ENCODE measurements at places on chromosomes 16 and 17.

GRCh38 chr16:12611006-12611477 is 192.6 kb downstream of the CPPED1 start:
- no peak for DNase-seq

DNA sequence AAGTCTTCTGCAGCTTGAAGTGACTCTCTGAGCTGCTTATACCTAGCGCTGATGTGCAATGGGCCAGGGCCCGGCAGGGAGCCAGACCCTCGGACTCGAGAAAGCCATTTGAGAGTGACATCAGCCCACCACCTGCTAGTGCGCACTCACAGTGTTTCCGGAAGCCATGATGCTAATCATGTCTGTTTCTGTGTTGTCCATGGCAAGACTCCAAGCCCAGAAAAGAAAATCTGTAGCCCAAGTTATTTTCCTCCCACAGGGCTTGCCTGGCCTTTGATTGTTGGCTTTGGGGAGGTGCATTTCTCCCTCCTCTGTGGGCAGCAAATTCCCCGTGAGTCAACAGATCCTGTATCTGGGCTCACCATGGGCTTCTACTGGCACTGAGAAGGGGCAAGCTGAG is 1.8 kb upstream of the CDRT4 start:
- peak; percentile 51 for DNase-seq

DNA sequence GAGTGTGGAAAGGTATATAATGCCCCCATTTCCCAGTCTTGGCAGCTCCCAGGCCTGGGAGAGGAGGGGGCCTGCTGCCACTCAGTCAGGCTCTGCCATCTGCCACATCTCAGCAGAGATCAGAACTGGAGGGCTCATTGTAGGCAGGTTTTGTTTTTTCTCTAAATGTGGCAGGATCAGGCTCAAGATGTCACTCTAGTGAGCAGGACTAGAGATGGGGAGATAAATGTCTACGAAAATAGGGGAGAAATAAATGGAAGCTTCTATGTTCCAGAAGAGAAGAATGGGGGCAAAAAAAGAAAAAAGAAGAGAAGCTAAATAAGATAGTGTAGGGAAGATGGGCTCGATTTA is 13.9 kb downstream of the NXPH3 start:
- no peak for DNase-seq

DNA sequence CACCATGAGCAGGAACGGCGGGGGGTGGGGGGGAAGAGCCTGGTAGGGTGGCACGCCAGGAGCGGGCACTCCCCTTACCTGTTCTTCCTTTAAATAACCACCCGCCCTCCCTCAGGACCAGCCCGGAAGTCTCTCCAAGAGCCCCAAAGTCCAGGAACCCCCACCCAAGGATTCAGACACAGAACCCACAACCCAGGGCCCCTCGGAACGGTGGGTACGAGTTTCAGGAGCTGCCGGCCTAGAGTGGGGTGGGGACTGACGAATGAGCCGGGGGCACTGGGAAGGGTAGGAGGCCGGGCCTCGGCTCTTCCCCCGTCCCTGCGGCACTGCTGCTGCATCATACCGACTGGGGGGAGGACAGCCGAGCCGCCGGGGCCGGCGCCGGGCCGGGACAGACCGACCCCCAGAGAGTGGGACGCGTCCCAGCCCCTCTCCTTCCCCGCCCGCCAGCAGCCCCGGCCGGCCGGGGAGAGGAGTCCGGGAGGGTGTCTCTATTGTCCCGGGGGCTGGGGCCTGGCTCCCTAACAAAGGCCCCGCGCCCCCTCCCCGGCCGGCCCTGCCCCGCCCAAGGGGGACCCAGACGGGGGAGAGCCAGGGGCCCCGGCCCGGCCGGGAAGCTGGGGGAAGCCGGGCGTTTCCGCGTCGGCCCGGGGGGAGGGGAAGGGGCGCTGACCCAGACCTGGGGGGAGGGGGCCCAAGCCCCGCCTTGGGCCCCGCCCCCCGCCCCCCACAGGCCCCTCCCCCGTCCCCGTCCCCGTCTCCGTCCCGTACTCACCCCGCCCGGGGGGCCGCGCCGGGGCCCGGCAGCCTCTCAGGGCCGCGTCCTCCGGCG is 747 bp downstream of the ATXN7L3 start:
- DNase-seq: no peak

DNA sequence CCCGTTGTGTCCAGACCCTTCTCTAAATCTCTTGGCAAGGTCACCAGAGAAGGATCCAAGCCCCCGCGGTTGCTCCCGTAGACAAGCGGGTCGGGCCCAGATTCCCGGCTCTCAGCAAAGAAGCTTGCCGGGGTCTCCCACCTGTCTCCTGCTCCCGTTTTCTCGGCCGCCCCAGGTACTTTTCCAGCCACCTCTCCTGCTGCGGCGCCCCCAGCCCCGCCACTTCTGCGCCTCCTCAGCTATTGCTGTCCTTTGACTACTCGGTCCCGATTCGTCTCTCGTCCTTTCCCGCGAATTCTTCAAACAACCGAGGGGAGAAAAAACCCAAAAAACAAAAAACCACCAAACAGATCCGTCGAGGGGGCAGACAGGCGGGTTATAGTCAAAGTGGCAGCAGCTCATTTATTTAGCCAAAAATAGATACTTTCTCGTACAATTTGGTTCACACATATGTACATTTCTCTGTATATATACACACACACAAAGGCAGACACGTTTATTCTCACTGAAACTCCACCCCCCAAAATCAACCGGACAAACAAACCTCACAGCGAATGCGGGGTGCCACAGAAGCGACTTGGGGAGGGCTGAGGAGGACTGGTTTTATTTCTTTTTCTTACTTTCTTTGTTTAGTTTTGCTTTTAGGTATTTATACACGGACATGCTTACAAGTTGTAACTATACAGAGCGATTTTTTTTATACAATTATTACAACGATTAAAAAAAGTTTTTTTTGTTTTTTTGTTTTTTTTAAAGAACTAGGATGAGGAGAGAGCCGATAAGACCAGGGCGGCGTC is 3.5 kb downstream of the IRX3 start:
- DNase-seq: no peak

GRCh38 chr17:78202666-78203065 is 11.4 kb upstream of the BIRC5 start:
- no peak for DNase-seq

DNA sequence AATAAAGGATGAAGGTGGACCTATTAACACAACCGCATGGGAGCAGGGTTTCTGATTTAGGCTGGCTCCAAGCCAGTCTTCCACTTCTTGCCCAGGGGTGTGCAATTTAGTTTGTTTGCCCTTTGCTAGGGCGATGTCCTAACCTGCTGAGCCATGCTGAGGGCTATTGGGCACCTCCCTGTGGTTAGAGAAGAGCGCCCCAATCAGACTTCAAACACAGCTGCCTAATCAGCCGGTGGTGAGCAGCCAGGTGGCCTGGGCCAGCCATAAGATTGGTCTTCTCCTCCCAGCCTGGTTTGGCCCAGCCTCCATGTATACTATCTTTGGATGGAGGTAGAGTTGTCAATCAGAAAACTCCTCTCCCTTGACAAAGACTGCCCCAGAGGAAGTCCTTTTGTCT is 15.7 kb downstream of the TMEM94 start:
- no peak for DNase-seq

- no peak for DNase-seq
Observed at GRCh38 chr16:11047939-11048800, 103.8 kb downstream of the CLEC16A start.

GRCh38 chr16:58037365-58038057 is 12.0 kb downstream of the MMP15 start:
- no peak for DNase-seq

DNA sequence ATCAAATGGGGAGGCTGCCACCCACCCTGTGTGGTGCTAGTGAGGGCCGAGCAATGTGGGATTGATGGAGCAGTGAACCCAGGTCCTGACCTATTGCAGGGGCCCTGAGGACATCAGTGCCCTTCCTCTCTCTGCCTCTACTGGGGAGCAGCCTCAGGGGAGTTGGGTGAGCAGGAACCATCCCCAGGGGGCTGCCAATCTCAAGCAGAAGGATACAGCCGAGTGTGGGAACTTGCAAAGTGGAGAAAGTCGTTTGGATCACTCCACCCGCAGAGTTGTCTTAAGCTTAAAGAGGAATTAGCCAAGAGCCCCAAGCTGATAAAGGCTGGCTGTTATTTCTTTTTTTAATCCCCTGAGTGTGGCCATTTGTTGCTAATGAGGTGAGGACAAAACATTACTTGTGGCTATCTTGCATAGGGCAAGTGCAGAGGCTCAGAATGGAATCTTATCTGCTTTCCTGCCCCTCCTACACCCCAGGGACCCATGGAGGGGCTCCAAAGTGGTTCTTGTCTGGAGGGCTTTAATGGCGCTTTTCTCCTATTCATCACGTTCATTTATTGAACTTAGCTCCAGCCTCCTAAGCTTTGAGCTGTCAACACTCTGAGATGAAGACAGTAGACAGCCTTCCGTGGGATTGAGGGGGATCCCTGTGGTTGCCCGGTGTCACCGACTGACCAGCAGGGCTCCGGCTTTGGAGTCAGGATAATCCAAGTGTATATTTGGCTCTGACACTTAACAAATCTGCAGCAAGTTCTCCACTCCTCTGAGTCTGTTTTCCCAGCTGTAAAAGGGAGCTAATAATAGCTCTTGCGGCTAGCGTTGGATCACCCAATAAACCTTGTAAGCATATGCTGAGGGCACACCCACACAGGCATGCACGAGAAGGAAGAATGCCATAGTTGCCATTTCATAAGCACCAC is 45.1 kb downstream of the MYH11 start:
- peak; percentile 83 for DNase-seq

GRCh38 chr17:77395501-77396048 is 254.8 kb downstream of the SEC14L1 start:
- DNase-seq: no peak

GRCh38 chr16:7313170-7313569 is 19.5 kb upstream of the RBFOX1 start:
- no peak for DNase-seq

GRCh38 chr16:11011326-11011725 is 67.0 kb downstream of the CLEC16A start:
- no peak for DNase-seq

- DNase-seq: no peak
Observed at GRCh38 chr17:81821603-81822311, 11.3 kb downstream of the MCRIP1 start.

- peak; percentile 60 for DNase-seq
Observed at GRCh38 chr17:48724251-48725003, 1.4 kb downstream of the PRAC2 start.

DNA sequence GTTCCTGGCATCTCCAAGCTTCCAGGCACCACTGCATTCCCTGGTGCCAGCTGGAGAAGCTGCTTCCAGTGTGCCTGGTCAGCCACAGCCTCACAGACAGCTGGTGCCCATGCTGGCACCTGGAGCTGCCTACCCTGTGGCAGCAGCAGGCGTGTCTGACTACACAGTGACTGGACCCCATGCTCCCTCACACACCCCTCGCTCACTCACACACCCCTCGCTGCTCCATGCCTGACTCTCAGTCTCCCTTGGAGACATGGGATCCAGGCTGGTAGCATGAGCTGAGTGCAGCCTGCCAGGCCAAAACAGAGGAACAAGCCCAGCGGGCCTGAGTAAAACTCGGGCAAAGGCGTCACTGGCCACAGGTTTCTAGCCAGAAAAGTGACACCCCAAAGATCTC is 59.1 kb upstream of the SMIM36 start:
- DNase-seq: no peak

Measured in stromal cell of bone marrow (primary cell).